Hematopoietic multipotent progenitor cell treated with erythropoietin and hydrocortisone succinate and interleukin-3 and kit ligand, for 15 days (in vitro differentiated cells): ENCODE measurements at places on chromosomes 6 and 20.
A peak's percentile ranks its signal among the peaks of the same experiment; 100 is the strongest.

- DNase-seq = no peak
Measured at GRCh38 chr20:4038676-4039370, 23.5 kb upstream of the RNF24 start.

DNA sequence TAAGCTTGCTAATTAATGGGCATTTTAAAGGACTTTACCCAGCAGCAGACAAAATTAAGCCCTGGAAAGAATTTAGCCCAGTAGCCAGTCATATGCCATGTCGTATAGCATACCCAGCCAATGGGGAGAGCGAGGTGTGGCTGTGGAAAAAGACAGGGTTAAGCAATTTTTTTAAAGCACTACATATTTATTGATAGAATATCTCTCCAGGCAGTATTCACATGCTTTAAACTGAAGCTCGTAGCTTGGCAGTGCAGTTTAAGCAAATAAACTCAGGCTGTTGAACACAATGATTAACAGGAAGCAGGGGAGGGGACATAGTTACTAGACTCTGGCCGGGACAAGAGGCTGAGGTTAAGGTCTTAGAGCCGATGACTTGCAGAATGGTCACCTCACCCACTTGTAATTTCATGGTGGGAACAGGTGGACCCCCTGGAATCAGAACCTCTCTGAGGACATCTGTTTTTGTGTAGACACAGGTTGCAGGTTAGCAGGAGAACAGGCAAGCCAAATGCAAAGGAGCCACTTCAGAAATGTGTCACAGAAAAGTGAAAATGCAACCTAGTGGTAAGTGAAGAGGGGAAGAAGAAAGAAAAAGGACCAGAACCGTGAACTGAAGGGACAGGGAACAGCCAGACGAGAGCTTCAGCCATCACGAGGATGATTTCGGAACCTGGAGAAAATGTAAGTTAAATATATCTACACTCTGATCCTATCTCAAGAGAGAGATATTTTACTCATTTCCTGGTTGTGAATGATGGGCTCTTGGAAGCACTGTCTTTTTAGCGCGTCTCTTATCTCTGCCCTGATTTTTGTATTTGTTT, 7.2 kb downstream of the GCNT2 start:
- peak; percentile 35 for DNase-seq

- no peak for DNase-seq
Measured at GRCh38 chr20:59771506-59772372, 161.7 kb downstream of the SYCP2 start.

DNA sequence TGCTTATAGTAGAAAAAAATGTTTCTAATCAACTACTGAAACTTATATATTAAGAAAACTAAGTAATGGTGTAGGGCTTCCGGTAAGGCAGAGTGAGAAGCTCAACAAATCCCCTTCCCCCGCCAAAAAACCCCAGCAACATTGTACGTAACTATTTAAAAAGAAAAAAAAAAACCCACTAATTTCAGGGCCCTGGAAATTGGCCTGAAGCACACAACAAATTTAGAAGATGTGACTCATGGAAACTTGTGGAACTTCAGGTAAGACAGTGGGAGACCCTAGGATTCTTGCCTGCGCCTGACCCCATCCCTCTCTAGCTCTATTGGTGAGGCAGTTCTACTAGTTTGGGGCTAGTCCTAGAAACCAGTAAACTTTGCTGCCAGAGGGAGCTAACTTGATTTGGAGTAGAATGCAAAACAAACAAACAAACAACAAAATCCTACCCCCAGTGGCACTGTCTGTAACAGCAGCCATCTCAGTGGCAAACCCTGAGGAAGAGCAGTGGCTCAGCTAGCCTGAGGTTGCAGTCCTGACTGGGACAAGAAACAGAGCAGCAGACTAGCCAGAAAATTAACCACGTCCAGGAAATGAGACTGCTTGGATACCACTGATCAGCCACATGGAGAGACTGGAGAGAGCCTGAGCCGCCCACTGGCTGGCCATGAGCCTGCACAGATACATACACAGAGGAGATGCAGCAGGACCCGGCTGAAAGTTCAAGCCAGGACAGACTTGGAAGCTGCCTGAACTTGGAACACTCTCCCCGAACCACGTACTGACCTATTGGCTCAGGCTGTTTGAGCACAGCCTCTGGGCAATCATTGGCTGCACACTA, 135.1 kb downstream of the TBXT start:
- DNase-seq = no peak

- no peak for DNase-seq
Measured at GRCh38 chr6:139639507-139639906, 265.1 kb upstream of the CITED2 start.

- no peak for DNase-seq
Measured at GRCh38 chr6:40312213-40313015, 274.8 kb downstream of the LRFN2 start.

GRCh38 chr6:19788686-19789085, 48.5 kb upstream of the ID4 start:
- DNase-seq = no peak

GRCh38 chr20:52959125-52959524, 13.0 kb upstream of the TSHZ2 start:
- DNase-seq = no peak

DNA sequence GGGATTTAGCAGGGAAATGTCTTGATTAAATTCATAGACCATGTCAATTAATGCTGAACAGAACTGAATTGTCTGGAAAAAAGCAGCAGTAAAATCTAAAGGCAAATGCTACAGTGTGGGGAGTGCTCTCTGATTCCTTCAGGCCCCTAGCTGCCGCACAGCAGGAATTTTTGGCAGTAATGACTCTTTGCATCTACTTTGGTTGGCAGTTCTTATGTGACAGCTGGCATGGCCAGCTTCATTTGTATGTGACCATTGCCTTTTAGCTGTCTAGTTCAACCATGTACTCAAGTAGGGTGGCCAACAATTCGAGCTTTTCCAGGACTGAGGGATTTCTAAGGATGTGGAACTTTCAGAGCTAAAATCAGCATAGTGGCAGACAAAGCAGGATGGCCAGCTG, 499.1 kb upstream of the MAN1A1 start:
- no peak for DNase-seq

DNA sequence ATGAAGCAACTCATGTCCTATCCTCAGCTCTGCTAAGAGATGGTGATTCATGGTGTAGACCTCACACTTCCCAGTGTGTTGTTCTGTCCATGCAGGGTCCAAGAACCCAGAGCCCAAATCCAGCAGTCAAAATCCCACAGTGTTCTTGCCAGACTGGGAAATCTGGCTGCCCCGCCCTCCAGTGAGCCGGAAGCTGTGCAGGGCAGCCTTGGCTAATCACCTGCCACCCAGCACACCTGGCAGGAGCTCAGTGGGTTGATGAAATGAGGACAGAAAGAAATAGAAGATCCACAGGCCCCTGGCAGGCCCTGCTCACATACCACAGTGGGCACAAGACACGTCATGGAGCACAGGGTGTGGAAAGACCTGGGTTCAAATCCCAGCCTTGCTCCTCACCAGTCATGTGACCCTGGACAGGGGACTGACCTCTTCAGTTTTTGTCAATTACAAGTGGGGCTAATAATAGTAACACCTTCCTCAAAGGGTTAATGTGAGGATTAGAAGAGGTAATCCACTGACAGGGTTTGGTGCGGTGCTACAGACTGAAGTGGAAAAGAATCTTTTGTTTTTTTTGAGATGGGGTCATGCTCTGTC, 13.6 kb upstream of the GUCA1A start:
- DNase-seq = no peak

- DNase-seq = no peak
Measured at GRCh38 chr6:160248538-160248937, 10.1 kb downstream of the SLC22A2 start.

DNA sequence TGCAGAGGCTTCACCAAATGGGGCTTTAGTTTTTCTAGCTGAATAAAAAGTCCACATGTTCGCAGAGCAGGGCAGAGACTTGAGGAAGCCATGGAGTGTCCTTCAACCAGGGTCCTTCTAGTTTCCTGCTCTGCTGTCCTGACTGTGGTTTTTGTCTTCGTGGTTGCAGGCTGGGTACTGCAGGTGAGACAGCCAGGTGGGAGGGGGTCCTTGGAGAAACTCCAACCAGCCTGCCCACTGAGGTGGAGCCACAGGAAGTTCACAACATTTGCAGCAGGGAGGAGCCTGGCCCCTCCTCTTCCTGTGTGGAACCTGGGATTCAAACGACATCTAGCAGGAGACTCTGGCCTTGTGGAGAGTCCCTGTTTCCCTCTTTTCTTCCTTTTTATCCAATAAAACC, 68.8 kb upstream of the MYLIP start:
- no peak for DNase-seq

DNA sequence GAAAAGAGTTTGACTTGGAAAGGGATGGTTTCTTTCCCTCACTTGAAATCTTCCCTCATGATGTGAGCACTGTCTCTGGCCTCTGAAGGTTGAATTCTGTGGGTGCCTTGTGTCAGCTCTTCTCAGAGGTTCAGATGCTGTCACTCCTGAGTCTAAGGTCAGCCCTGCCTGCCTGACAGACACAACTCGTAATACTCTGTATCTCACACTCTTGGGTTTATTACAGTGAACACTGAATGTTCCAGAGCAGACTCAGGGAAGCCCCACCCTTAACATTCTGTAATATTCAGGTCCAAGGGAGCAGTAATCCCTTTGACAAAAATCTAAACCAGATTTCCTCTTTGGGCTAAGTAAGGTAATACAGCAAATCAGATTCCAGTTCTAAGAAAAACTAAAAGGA, 837.8 kb downstream of the QKI start:
- DNase-seq = no peak

- DNase-seq = no peak
Measured at GRCh38 chr6:36852481-36853147, 13.4 kb upstream of the CPNE5 start.

DNA sequence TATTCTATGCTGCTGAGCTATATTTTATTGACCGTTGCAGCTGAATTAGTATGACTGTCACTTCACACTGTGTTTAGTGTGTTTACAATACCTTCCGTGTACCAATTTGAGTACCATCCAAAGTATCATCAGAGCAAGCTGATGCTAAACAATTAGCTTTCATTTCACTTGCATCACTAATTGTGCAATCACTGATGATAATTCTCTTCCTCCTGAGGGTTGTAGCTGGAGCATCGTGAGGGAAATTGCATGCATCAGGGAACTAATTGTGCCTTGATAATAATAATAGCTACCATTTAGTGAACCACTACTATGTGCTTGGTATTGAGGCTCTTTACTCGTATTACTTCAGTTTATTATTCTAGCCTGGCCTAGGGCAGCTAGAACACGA, 384.8 kb upstream of the SOX4 start:
- DNase-seq = no peak

DNA sequence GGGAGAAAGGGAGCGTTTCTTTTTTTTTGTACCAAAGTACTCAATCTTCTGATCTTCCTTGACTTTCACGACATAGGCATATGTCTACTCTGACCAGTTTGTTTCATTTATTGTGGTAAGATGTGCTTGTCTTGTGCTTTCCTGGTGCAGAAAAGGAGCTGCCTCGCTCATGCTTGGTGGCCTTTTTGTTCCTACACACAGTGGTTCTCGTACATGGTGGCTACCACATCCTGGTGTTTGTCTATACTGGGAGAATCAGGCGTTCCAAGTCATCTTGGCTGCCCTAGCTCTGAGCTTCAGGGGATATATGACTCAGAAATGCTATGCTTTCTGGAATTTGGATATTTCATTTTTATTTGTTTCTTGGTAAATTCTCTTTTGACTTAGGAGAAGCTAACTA, 31.8 kb downstream of the MYB start:
- DNase-seq = no peak

DNA sequence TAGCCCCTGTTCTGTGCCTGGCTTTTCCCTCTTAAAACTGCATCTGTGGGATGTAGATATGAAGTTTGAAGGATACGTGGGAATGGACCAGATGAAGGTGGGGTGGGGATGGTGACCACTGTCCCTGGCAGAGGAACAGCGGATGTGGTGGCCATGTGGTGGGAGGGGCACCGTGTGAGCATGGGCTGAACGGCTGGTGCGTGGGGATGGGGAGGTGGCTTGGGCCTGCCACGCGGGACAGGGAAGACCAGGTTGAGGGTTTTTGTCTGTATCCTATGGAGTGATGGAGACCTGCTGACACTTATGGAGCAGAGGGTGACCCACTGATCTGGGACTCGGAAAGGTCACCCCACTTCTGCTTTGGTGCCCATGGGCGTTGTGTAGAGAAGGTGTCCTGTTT, 19.2 kb downstream of the PHACTR3 start:
- DNase-seq = no peak

GRCh38 chr6:149454346-149454848, 30.4 kb downstream of the ZC3H12D start:
- no peak for DNase-seq

DNA sequence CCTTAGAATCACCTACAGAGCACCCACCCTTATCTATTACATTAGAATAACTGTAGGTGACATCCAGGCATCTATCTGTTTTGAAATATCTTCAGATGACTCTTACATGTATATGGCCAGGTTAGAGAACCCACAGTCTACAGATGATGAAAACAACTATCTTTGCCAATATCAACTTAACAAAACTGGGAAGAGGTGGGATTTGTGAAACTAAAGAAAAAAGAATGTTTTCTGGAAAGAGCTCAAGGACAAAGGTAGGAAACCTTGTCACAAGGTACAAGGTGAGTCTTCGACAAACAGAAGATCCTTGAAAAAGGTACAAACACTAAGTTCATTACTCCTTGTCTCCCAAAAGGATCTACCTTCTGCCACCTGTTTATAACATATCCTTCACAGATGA, 47.0 kb upstream of the DST start:
- no peak for DNase-seq

DNA sequence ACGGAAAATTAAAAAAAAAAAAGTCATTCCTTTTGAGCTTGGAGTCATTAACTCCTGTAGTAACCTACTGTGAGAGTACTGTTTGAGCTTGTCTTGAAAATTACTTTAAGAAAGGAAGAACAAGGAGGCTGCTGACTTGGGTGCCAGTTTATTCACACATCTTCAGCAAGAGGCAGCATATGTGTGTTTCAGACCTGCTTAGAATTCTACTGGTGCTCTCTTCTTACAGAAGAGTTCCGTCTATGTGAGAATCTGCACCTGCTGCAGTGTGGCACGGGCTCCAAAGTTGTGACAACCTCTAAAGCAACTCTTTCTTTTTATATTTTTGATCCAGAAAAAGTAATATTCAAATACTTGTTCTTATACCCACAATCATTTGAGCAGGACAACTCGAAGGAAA, 117.4 kb upstream of the SOX4 start:
- no peak for DNase-seq

- DNase-seq = no peak
Measured at GRCh38 chr20:32045999-32046398, 6.0 kb upstream of the HCK start.

- no peak for DNase-seq
Measured at GRCh38 chr6:136873748-136874147, 48.4 kb upstream of the SLC35D3 start.

GRCh38 chr6:35011096-35012041, 122.3 kb downstream of the ANKS1A start:
- no peak for DNase-seq
